ENCODE measurements at places on chromosomes 6 and 20. TPM values are rescaled to one million over a fixed set of nuclear protein-coding genes. Genes with fewer than 3 reads are reported as not detected.

GRCh38 chr6:143695130-143695968, 17.6 kb downstream of the PHACTR2 start:
- no peaks in the 10 kb centered on the region for H3K27me3 ChIP-seq
- no peak overlapping the region for H3K4me3 ChIP-seq
- DNase-seq: no peak
- peaks cover 11% of the 10 kb centered on the region for H3K4me1 ChIP-seq

DNA sequence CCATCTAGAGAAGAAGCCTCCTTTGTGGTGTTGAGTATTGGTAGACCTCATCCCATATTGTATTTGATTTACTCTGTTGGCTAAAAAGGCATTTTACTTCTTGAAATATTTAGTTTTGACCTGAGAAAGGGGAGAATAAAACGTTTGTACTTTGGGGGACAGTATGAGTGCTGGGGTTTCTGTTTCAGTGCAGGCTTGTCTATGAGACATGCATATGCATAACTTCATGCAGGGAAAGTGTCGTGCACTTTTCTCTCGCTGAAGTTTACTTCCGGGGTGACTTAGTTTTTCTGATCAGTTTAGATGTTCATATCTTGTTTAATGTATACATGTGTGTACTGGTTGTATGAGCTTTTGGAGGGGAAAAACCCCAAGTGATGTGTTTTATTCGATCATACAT, 59.5 kb downstream of the UTRN start:
- peak overlapping the region; percentile 24 for H3K4me3 ChIP-seq
- H3K27ac ChIP-seq: peak overlapping the region; percentile 60

The STX11 gene
- 22.8 TPM for total RNA-seq

The FRMD1 gene
- total RNA-seq: 0.66 TPM

- no peaks in the 10 kb centered on the region for H3K27me3 ChIP-seq
- no peak overlapping the region for H3K27ac ChIP-seq
- no peak overlapping the region for H3K4me3 ChIP-seq
- no peaks in the 10 kb centered on the region for H3K36me3 ChIP-seq
- H3K4me1 ChIP-seq: no peaks in the 10 kb centered on the region
Observed at GRCh38 chr6:71879016-71879415, 7.3 kb upstream of the RIMS1 start.

The ADGRF1 gene
- total RNA-seq: not detected

DNA sequence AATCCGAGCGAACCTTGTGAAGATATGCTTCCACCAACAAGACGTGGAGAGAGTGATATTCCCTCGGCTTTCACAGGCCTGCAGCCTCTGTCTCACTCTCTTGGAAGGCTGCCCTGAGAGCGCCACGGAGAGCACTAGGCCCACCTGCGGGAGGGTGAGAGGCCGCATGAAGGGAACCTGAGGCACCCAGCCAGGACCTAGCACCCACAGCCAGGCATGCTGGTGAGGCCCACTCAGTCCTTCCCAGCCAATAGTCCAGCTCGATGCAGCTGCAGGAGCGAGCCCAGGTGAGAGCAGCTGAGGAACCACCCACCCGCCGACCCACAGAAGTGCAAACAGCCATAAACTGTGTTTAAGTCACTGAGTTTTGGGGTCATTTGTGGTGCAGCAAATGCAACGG, 227.2 kb downstream of the QKI start:
- no peaks in the 10 kb centered on the region for H3K36me3 ChIP-seq
- H3K4me3 ChIP-seq: no peak overlapping the region
- no peak overlapping the region for H3K27ac ChIP-seq
- H3K27me3 ChIP-seq: no peaks in the 10 kb centered on the region
- H3K4me1 ChIP-seq: no peaks in the 10 kb centered on the region

DNA sequence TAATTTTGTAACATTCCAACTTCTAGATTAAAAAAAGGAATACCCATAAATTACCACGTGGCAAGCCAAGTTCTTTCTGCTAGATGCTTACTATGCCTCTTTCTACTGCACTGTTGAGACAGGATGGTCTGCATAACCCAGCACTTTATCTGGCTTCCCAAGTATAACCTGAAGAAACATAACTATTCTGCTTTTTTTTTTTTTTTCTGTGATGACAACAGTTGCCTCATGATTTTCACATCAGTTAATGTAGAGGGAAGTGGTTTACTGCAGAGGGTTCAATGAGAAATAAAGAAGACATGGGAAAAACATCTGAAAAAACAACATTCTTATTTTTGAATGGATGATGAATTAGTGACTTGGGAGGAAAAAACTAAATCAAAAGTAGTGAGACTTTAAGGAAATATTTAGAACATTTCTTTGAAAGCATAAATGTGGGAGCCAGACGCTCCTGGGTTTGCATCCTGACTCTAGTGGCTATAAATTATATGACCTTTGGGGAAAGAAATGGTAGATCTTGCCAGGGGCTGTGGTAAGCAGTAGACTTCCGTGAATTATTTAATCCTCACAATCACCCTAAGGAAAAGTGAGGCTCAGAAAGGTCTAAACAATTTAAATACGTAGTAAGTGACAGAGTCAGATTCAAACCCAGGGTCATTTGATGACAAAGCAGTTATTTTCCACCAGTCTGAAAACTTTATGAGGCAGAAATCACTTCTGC, 230.7 kb downstream of the PHACTR1 start:
- no peak overlapping the region for H3K27ac ChIP-seq
- no peaks in the 10 kb centered on the region for H3K36me3 ChIP-seq
- H3K4me3 ChIP-seq: no peak overlapping the region
- no peaks in the 10 kb centered on the region for H3K27me3 ChIP-seq

The TBXT gene
- total RNA-seq: not detected

DNA sequence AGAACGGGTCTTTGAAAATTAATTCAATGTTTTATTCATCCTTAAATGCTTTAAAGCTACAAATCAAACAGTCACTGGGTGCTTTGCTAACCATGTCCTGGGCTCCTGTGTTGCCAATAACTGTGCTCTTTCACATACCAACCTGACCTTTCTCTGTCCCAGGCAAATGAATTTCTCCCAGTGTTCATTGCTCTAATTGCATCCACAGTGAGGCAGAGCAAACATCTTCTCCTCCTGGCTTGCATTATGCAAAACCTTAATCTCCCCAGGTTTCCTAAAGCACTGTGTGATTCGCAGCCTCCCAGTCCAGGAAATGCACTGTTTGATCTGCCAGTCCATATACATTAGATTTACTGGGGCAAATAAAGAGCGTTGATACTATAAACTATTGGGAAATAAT, 219.0 kb downstream of the PREX1 start:
- H3K27ac ChIP-seq: no peak overlapping the region
- H3K4me1 ChIP-seq: no peaks in the 10 kb centered on the region
- no peak overlapping the region for H3K4me3 ChIP-seq
- H3K27me3 ChIP-seq: no peaks in the 10 kb centered on the region
- H3K36me3 ChIP-seq: no peaks in the 10 kb centered on the region

- no peak overlapping the region for H3K27ac ChIP-seq
- no peaks in the 10 kb centered on the region for H3K4me1 ChIP-seq
- H3K4me3 ChIP-seq: no peak overlapping the region
- H3K36me3 ChIP-seq: no peaks in the 10 kb centered on the region
- H3K27me3 ChIP-seq: no peaks in the 10 kb centered on the region
- DNase-seq: no peak
Observed at GRCh38 chr6:121688974-121689373, 253.5 kb downstream of the GJA1 start.

- no peak overlapping the region for H3K4me3 ChIP-seq
- no peaks in the 10 kb centered on the region for H3K4me1 ChIP-seq
- H3K27ac ChIP-seq: no peak overlapping the region
- no peaks in the 10 kb centered on the region for H3K27me3 ChIP-seq
- no peak for DNase-seq
Observed at GRCh38 chr6:73139681-73140383, 85.5 kb downstream of the KHDC1L start.

DNA sequence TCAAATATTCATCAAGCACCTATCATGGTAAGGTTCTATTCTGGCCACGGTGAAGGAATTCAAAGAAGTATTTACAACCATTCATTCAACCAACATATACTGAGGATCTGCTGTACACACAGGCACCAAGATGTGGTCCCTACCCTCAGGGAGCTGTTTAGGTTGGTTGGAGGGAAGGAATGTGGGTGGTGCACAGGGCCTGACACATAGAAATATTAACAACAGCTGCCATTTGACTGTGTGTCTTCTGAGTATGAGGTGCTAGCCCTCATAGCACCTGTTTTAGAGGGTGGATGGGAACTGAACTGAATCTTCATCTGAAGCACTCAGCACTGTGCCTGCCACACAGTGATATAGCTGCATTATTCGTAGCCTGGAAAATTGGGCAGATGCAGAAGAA, 7.3 kb downstream of the SNPH start:
- no peak overlapping the region for H3K27ac ChIP-seq
- no peaks in the 10 kb centered on the region for H3K4me1 ChIP-seq
- no peaks in the 10 kb centered on the region for H3K36me3 ChIP-seq
- H3K4me3 ChIP-seq: no peak overlapping the region
- DNase-seq: no peak

DNA sequence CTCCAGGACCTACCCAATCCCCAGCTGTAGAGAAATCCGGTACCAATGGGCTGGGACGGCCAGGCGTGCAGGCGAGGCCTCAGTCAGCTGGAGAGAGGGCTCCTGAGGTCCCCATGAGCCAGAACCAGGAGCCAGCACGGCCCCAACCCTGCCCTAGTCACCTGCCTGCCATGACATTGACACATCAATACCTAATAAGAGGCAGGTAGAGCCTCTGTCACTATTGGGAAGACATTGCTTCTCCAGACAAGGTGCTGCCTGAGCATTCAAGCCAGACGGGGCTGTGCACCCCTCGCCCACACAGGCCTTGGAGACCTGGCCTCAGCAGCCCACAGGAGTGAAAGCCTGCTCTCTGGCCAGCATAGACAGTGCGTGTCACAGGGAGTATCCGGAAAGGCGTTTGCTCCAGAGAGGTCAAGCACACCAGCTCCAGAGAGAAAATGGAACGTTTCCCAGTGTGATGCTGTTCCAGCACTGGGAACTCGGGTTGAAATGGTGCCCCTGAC, 3.5 kb downstream of the DLL1 start:
- DNase-seq: no peak
- peak overlapping the region; percentile 64 for H3K27ac ChIP-seq
- H3K4me1 ChIP-seq: peaks cover 9% of the 10 kb centered on the region
- H3K4me3 ChIP-seq: peak overlapping the region; percentile 93
- H3K27me3 ChIP-seq: no peaks in the 10 kb centered on the region

DNA sequence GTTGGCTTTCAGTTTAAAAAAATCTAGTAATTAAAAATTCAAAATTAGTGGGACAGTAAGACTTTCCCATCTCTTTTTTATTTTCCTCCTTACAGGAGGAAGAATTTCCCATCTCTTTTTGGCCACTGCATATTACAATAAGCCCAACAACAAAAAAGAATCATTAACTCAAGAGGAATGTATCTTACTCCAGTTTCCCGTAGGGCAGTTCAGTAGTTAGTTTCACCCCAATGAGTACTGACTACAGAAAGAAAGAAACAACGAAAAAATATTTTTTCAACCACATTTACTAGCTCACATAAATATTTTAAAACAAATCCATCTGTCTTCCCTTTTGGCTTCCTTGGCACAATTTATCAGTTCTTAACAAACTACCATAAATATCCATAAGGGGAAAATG, 14.9 kb upstream of the BLOC1S5 start:
- H3K36me3 ChIP-seq: no peaks in the 10 kb centered on the region
- no peak overlapping the region for H3K4me3 ChIP-seq
- no peaks in the 10 kb centered on the region for H3K4me1 ChIP-seq
- H3K27ac ChIP-seq: no peak overlapping the region
- no peaks in the 10 kb centered on the region for H3K27me3 ChIP-seq

The PI16 gene
- 2.8 TPM for total RNA-seq

The C6orf120 gene
- total RNA-seq: 33.4 TPM

DNA sequence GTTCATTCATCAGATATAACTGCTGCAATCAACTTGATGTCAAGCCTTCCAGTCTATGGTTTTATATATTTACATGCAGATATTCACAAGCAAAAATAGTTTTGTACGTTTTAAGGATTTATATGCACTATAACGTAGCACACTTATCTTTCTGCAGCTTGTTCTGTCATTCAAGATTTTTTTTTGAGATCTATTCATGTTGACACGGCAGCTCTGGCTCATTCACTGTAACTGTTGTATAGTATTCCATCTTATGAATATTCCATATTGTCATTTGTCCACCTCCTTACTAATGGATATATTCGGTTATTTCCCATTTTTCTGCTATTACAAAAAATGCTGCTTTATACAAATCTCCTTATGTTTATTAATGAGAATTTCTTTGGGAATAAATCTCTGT, 13.2 kb downstream of the ELOVL2 start:
- DNase-seq: no peak
- no peaks in the 10 kb centered on the region for H3K27me3 ChIP-seq
- no peaks in the 10 kb centered on the region for H3K4me1 ChIP-seq
- no peak overlapping the region for H3K27ac ChIP-seq

DNA sequence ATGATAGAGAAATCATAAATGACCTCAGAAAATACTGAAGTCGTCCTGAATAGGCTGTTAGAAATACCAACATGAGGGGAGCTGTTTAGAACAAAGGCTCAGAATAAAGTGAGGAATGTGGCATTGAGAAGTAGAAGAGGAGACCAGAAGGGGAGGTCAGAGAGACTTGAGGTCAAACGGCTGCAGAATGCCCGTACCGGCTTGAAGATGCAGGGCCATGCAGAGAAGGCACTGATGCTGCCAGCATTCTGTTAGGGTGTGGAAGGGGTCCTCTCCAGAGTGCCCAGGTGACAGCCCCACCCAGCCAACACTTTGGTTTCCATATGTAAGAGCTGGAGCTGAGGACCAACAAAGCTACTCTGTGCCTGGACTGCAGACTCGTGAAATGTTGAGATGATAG, 570.9 kb downstream of the CDH26 start:
- H3K4me3 ChIP-seq: no peak overlapping the region
- no peaks in the 10 kb centered on the region for H3K4me1 ChIP-seq
- no peak for DNase-seq
- H3K27me3 ChIP-seq: no peaks in the 10 kb centered on the region
- no peaks in the 10 kb centered on the region for H3K36me3 ChIP-seq

The DPPA5 gene
- not detected for total RNA-seq

DNA sequence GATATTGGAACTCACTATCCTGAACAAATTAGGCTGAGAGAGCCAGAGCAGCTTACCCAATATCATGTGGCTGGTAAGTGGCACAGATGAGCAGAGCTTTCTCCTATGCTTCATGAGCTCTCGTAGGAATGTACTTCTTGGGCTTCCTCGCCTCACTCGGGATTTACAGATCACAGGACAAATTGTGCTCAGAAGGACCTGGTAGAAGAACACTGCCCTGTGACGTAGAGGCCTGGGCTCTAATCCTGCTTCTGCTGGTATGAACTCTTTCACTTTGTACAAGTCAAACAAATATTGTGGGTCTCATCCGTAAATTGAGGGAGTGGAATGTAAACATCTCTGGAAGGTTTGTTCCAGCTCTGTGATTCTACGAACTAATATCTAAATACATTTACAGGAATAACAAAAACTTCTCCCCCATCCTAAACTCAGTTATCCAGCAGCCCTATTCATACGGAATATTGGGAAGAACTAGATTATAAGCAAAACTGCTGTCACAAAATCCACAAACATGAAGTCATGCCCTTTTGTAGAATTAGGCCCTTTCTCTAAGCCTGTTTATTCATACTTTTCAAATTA, 187.6 kb downstream of the CLIC5 start:
- no peaks in the 10 kb centered on the region for H3K27me3 ChIP-seq
- no peaks in the 10 kb centered on the region for H3K4me1 ChIP-seq
- no peak overlapping the region for H3K27ac ChIP-seq
- no peak for DNase-seq
- no peaks in the 10 kb centered on the region for H3K36me3 ChIP-seq

- H3K4me3 ChIP-seq: no peak overlapping the region
- DNase-seq: no peak
- no peaks in the 10 kb centered on the region for H3K27me3 ChIP-seq
- peaks cover 6% of the 10 kb centered on the region for H3K4me1 ChIP-seq
- H3K36me3 ChIP-seq: no peaks in the 10 kb centered on the region
Observed at GRCh38 chr6:20202324-20202658, 10.0 kb downstream of the MBOAT1 start.

The OOEP gene
- not detected for total RNA-seq

Measured in breast epithelium (tissue), 4 donors.